ENCODE measurements at places on chromosomes 12 and 14. TPM values are rescaled to one million over a fixed set of nuclear protein-coding genes. Genes with fewer than 3 reads are reported as not detected.

DNA sequence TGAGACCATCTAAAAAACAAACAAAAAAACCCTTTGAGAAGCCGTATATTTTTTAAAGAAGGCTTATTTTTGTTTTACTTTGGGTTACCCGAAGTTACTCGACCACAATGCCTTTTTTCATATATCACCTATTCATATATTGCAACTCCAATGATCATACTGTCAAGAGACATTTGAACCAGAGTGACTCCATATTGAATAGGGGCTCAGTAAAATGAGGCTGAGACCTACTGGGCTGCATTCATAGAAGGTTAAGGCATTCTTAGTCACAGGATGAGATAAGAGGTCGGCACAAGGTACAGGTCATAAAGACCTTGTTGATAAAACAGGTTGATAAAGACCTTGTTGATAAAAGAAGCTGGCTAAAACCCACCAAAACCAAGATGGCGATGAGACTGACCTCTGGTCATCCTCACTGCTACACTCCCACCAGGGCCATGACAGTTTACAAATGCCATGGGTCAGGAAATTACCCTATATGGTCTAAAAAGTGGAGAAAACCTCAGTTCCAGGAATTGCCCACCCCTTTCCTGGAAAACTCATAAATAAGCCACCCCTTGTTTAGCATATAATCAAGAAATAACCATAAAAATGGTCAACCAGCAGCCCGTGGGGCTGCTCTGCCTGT lies 50.0 kb upstream of the PKP2 start:
- DNase-seq: no peak

- no peak for DNase-seq
Observed at GRCh38 chr12:16789204-16789790, 183.3 kb upstream of the LMO3 start.

- DNase-seq: no peak
Observed at GRCh38 chr12:108678104-108678730, 44.5 kb upstream of the SELPLG start.

DNA sequence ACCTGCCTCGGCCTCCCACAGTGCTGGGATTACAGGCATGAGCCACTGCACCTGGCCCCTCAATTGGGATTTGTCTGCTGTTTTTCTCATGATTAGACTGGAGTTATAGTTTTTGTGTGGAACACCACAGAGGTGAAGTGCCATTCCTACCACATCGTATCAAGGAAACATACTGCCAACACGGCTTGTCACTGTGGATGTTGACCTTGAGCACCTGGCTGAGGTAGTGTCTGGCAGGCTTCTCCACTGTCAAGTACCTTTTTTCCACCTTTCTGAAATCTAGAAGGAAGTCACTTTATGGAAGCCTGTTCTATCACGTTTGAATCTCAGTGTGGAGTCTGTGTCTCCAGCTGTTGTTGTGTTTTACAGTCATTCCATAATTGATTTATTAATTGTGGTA lies 21.4 kb upstream of the SEL1L start:
- no peak for DNase-seq

GRCh38 chr12:57983858-57984505 lies 42.6 kb downstream of the ATP23 start:
- no peak for DNase-seq

DNA sequence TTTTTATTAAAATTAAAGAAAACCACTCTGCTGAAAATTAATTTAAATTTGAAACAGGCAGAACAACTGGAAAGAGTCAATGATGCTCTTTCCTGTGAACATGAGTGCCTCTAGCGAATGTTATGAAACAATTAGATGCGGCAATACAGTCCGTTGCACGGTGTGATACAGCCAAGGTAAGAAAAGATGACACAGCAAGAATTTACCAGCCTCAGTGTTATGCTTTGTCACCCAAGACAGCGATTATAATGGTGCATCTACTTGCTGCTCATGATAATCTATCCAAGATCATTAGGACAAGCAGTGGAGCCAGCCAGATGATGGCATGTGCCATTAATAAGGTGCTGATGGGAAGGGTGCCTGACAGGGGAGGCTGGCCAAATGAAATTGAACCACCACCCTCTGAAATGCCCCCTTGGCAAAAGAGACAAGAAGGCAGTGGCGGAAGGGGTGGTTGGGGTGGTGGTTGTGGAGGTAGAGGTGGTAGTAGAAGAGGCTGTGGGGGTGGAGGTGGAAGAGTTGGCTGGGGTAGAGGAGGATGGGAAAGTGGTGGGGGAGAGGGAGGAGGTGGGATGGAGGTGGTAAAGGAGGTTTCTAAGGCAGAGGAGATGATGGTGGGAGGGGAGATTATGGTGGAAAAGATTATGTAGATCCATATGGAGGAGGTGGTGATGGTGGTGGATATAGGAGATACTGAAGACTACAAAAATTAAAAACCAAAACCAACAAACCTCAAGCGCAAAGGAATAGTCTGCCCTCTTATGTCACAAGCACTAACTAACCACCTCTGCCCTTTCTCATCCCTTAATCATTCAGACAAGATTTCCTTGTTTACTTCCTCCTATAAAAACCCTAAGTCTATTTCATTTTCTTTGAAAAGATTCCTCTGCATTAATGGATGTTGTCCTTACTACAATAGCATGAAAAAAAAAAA lies 4.0 kb upstream of the RESF1 start:
- no peak for DNase-seq

- DNase-seq: no peak
Observed at GRCh38 chr14:102882226-102882906, 40.1 kb upstream of the AMN start.

- peak; percentile 72 for DNase-seq
Observed at GRCh38 chr12:32586390-32586789, 92.7 kb upstream of the DNM1L start.

- no peak for DNase-seq
Observed at GRCh38 chr14:75486318-75486717, 36.0 kb upstream of the BATF start.

DNA sequence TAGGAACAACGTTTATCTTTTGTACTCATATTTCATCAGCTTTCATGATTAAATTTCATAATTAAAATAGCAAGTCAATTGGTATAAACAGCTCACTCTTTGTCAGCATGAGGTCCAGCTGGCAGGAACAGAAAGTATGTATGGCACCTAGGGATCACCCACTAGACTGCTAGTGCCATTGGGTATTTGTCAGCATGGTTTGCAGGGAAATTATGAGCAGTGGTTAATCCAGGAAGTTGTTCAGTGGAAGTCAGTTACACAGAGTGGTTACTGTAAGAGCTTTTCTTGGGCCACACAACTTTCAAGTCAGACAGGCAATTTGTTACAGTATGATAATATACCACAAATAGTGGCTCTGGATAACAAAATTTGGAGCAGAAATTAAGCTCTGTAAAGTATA lies 340.3 kb upstream of the RGS6 start:
- DNase-seq: peak; percentile 94

- DNase-seq: no peak
Observed at GRCh38 chr14:22547313-22547947, 41.6 kb downstream of the DAD1 start.

DNA sequence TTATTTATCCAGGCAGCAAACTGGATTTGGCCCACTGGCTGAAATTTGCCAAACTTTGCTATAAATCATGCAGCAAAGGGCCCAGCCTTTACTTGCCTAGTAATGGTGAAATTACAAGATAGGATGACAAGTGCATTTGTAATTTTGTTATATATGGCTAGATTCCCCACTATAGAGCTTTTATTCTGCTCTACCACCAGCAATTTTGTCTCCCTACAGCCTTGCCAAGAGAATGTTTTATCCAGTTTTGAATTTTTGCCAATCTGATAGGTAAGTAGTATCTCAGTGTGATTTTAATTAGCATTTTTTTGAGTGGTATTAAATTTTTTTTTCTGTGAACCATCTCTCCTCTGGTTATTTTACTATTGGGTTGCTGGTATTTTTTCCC lies 161.6 kb downstream of the SLC41A2 start:
- DNase-seq: peak; percentile 11

- DNase-seq: no peak
Observed at GRCh38 chr14:101495284-101495683, 66.0 kb upstream of the DIO3 start.

GRCh38 chr12:89729946-89730459 lies 21.4 kb upstream of the ATP2B1 start:
- DNase-seq: no peak

- DNase-seq: no peak
Observed at GRCh38 chr12:111321317-111321716, 47.6 kb downstream of the PHETA1 start.

GRCh38 chr12:93778306-93778705 lies 101.1 kb downstream of the CRADD start:
- DNase-seq: peak; percentile 75

DNA sequence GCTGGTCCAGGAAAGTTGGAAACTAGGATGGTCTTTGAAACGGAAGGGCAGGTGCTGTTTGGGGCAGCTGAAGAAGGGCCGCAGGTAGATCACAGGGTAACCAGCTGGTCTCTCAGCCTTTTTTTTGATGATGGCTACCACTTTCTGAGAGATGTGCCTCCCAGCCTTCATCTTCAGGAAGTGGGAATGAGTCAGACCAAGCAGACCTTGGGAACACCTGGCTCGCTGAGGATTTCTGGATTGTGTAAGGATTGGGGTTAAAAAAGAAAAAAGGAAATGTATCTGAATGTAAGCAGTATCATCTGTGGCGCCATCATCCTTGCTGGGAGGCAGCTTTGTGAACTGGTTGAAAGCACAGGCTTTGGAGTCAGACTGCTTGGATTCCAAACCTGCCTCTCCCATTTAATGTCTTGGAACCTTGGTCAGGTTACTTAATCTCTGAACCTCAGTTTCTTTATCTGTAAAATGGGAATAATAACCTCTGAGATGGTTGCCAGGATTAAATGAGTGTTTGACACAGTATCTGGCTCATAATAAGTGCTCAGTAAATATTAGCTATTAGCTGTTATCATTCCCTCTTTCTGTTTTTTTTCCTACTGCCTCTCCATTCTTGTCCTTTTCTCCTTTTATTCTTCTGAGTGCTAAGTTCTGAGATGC lies 1.7 kb downstream of the PRPF40B start:
- DNase-seq: no peak

DNA sequence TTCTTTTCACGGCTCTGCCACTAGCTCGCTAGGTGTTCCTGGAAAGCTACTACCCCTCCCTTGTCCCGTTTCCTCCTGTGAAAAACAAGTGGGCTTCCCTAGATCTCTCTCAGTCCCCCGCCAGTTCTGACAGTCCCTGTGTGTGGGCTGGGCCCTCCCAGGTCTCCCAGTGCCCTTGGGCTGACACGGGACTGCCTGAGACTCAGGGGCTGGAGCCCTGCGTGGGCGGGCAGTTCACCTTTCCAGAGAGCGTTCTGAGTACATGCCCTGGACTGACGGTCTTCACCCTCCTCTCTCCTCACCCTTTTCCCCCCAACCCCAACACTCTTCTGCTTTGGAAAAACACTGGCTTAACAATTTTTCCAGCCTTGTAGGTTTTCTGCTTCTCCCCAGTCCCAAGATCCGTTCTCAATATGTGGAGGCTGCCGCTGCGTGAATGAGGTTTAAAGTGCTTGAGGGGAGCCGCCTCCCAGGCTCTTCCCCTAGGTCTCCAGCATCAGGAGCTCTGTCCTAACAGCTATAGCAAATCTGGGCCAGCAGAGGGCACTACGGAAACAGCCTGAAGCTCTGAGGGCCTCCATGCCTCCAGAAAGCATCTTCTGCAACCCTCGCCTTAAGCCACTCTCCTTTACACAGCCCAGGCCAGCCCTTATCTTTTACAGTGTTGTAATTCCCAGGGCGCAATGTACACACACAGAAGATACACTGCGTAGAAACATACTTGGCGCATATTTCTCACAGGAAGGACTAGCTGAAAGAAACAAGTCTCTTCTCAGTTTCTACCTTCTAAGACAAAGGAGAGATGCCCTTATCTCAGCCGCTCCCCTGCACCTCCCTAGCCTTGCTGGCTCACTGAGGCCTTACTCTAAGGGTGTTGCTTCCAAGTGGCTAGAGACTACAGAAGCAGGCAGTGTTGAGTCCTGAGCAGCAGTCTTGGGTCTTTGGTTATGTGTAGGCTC lies 10.4 kb upstream of the DCD start:
- DNase-seq: no peak

DNA sequence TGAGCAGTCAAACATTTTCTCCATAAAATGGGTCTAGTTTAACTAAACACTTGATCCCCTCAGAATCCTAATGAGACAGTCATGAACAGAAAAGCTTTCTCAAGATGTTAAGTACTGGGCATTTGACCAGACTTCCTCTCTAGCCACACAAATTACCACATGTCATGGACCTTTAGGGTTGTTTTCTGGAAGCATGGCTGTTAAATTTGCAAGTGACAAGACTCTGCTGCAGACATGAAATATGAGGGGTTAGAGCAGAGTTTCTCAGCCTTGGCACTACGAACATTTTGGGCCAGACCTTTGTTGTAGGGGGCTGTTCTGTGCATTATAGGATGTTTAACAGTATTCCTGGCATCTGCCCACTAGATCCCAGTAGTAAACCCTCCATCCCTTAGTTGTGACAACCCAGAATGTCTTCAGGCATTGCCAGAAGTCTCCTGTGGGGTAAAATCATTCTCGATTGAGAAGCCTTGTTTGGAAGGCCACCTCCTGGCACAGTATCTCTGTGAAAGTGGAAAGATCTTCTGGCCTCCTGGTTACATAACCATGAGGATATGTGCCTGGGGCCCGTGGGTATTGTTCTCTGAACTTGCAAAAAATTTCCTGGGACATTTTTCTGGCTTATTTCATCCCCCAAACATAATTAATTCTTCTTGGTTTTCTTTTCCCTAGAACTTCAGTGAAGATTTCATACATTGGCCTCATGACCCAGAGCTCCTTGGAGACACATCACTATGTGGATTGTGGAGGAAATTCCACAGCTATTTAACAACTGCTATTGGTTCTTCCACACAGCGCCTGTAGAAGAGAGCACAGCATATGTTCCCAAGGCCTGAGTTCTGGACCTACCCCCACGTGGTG lies 4.3 kb downstream of the TMEM106C start:
- DNase-seq: no peak

- DNase-seq: no peak
Observed at GRCh38 chr12:124687174-124687902, 119.9 kb upstream of the NCOR2 start.

DNA sequence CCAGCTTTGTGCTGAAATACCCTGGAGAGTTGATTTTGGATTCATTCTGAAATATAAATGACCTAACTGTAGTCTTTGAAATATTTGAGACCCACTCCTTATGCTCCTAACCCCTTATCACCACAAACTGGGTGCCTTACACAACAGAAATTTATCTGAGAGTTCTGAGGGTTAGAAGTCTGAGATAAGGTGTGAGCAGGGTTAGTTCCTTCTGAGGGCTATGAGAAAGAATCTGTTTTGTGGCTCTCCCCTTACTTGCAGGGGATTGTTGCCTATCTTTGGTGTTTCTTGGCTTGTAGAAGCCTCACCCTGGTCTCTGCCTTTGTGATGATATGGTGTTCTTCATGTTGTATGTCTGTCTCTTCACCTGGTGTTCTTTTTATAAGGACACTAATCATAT lies 91.7 kb downstream of the DERA start:
- DNase-seq: no peak

TAS2R9 gene
- not detected for total RNA-seq

UNC79 gene
- 0.17 TPM for total RNA-seq

RFX4 gene
- total RNA-seq: not detected

CD4 gene
- total RNA-seq: 14.4 TPM

USP5 gene
- 69.9 TPM for total RNA-seq

SAMD4A gene
- total RNA-seq: 25.9 TPM

ENDOU gene
- 0.17 TPM for total RNA-seq

Measured in fibroblast of lung (primary cell).